GM23248 (cell line): ENCODE measurements at places on chromosomes 13 and 19. TPM values are rescaled to one million over a fixed set of nuclear protein-coding genes. Genes with fewer than 3 reads are reported as not detected.

ADM5 gene
- 0.25 TPM in 1 of 2 replicates, not detected in the other for total RNA-seq

GPR4 gene
- total RNA-seq, result 0.32 TPM in 1 of 2 replicates, not detected in the other

FLT3LG gene
- total RNA-seq, result 1.3 and 1.6 TPM in 2 replicates

SSC5D gene
- total RNA-seq, result 12.6 and 14.4 TPM in 2 replicates

ZNF541 gene
- total RNA-seq, result not detected in 2 replicates

ZNF552 gene
- total RNA-seq, result 2.9 and 4.3 TPM in 2 replicates

CCDC169 gene
- 0.22 and 0.25 TPM in 2 replicates for total RNA-seq

MATK gene
- not detected in 2 replicates for total RNA-seq

ADAMTSL5 gene
- 21.1 and 31.7 TPM in 2 replicates for total RNA-seq

ZNF677 gene
- 15.9 and 18.8 TPM in 2 replicates for total RNA-seq

C19orf73 gene
- 0.86 TPM in 1 of 2 replicates, not detected in the other for total RNA-seq

IRGQ gene
- total RNA-seq, result 19.9 and 25.5 TPM in 2 replicates

EDNRB gene
- total RNA-seq, result 0.32 TPM in 1 of 2 replicates, not detected in the other

CBLC gene
- total RNA-seq, result not detected in 2 replicates

ZNF90 gene
- 1.8 and 3.0 TPM in 2 replicates for total RNA-seq

CEACAM7 gene
- not detected in 2 replicates for total RNA-seq

ADAT3 gene
- total RNA-seq, result 0.22 and 3.2 TPM in 2 replicates

ZNF439 gene
- 7.8 and 12.1 TPM in 2 replicates for total RNA-seq

REEP6 gene
- total RNA-seq, result 2.9 and 3.0 TPM in 2 replicates

LILRA2 gene
- not detected in 2 replicates for total RNA-seq

CBARP gene
- total RNA-seq, result 2.7 and 4.5 TPM in 2 replicates

ZNF570 gene
- total RNA-seq, result 5.3 and 6.7 TPM in 2 replicates

C13orf42 gene
- not detected in 2 replicates for total RNA-seq
